ENCODE measurements at places on chromosomes 3 and 15.

- DNase-seq: peak; percentile 71
These were observed 262.2 kb downstream of the MAGI1 start for GRCh38 chr3:65776494-65776893.

DNA sequence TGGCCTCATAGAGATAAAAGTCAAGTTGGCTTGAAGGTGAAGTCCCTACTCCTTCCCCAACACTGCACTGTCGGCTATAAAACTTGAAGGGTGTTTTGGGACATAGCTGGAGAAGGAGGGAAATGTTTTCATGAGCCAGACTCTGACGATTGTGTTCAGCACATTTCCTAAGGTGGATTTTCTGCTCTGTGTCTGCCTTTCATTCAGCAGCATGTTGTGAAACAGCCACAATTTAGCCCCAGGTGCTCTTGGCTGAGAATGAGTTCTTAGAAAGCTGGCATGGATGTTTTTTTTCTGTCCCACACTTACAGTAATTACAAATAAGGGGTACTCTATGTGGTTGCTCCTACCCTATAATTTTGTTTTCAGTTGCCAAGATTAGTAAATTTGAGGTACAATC, 492.4 kb downstream of the MCTP2 start:
- DNase-seq: no peak

DNA sequence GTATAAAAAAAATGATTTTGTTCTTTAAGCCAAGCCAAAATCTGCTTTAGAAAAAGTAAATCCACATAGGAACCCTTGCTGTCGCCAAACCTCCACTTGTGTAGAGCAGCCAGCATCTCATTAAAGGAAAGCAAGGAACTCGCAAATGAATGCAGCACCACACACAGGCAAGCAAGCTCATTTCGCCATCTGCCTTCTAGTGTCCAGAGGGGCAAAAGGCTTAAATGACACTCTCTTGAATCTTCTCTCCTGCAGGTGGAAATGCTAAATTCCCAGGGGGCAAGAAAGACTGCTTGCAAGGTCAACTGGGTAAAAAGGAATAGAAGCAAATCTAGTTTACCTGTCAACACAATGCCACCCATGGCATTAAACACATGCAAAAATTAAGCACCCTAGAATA, 2.4 kb downstream of the MB21D2 start:
- peak; percentile 75 for DNase-seq

- no peak for DNase-seq
These were observed 805.8 kb downstream of the PLOD2 start for GRCh38 chr3:145355206-145355605.

- no peak for DNase-seq
These were observed 101.3 kb upstream of the SLCO3A1 start for GRCh38 chr15:91752081-91752785.

GRCh38 chr3:25780618-25781017, 2.6 kb downstream of the NGLY1 start:
- DNase-seq: no peak

- no peak for DNase-seq
These were observed 6.7 kb downstream of the ZIC1 start for GRCh38 chr3:147415874-147416273.

DNA sequence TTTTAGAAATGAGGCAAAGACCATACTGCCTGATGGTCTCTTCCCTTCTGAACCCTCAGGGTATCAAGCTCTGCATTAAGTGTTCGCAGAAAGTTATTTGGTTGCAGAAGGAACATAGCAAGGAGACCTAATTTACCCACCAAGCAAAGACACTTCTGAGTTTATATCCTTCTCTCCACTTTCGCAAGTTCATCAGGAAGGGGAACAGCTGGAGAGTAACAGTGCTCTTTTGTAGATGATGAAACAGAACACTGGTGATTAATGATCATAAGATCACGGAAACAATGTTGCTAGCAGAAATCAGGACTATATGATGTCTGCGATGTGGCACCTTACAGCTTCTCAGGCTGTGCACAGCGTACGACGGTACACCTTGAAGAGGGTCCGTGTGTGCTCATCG, 62.1 kb downstream of the NCEH1 start:
- DNase-seq: no peak

DNA sequence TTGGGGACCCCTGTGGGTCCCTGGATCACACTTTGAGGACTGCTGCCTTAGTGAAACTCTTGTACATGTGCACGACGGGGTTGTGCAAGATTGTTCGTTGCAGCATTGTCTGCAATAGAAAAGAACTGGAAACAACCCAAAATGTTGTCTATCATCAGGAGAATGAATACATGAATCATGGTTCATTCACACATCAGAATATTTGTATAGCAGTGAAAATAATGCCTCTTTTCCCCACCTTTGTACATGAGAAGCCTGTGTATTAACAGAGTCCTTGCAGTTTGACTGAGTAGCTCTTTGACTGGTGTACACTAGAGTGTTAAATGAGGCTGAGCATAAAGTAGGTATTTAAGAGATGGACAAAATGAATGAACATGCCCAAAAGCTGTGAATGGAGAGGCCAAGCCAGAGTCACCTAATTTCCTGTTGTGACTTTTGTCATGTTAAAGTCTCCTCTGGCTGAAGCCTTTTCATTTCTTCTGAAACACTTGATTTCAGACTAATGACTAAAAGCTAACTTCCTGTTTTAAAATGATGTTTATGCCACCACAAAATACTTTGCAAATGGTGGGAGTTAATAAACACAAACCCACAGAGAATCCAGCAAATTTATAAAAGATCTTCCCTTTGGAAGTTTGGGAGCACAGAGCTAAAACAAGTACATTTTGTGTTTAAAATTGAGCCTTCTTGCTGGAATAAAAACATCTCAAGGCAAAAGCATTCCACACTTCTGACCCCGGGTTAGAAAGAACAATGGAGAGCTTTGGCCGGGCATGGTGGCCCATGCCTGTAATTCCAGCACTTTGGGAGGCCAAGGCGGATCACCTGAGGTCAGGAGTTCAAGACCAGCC, 20.6 kb upstream of the USP3 start:
- DNase-seq: no peak

DNA sequence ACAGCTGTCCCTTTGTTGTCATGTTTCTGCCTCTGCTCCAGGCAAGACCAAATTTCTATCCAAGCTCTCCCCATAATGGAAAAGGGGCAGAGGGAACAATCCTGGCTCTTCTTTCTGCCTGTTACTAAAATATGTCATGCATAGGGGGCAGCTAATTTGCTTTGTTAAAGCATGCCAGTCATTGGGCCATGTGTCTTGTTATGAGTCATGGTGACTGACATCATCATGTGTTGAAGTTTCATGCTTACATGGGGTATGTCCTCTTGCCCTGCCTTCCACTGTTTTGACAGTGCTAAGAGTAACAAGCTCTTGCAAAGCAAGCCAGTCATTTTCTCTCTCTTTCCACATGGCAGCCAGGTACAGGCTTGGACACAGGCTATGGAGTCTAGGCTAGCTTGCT, 268.9 kb downstream of the GABRB3 start:
- DNase-seq: no peak

DNA sequence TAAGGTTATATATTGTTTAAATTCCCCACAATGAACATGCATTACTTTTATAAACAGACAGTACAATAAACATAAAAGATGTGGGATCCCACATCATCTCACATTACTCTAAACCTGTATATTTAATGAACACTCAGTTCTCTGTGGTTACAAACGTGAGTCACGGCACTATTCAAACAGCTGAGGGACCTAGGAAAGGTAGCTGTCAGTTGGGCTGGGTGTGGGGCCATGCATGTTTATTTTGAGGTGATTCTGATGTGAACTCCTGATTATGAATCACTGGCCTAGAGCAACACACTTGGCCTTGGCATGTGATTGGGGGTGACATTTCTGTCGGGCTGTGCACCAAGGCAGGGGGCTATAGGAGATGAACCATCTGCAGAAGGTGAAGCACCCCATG, 147.6 kb upstream of the HACD2 start:
- DNase-seq: peak; percentile 83

DNA sequence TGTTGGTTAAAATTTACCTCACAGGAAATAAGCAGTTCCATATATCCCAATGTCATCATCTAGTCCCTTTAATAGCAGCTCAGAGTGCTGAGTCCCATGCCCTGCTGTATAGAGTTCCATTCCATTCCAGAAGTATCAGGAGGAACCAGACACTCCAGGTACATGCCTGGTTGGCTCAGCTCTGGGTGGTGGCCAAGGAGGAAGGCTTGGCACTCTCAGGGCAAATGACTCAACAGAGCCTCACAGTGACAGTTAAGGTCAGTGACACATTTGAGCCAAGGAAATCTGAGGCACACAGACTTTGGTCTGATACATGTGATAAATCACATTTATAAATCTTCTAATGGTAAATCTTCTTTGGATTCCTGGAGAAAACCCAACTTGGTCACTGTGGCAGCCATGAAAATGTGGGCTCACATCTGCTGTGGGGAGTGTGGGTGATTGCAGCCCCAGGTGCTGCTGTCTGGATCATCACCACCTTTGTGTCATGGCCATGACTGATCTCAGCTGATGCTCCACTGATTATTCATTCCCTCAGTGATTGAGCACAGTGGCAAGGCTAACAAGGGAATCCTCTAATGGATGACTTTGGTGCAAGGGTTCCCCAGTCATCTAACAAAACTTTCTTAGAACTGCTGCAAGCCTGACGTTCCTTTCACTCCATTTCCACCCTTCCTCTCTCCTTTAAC, 9.3 kb downstream of the HHLA2 start:
- no peak for DNase-seq

DNA sequence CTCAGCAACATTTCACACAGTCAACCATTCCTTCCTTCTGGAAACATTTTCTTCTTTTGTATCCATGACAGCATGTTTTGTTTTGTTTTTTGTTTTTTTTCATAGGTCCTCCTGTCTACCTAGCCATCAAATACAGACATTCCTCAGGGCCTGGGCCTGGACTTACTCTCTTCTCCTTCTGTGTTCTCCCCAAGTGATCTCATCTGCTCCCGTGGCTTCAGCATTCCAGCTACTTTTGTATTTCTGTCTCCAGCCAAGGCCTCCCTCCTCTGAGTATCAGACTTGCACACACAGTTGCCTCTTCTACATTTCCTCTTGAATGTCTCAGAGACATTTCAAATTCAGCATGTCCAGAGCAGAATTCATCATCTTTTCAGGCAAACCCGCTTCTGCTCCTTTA, 82.4 kb downstream of the HCN4 start:
- no peak for DNase-seq

DNA sequence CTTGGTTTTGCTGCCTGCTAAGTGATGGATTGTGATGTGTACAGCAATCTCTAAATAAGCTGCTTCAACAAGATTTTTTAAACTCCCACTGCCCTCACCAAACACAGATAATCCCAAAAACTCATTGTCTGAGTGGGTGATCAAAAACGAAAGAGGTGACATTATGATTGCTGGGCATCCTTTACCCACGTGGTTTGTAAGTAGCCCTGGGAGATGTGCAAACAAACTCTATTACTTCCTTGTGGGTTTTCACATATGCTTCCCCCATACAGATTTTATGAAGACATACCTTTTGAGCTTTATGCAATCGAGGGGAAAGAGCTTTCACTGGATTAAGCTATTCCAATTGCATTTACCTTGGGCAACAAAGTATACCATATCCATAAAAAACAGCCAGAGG, 1000.4 kb downstream of the FHIT start:
- no peak for DNase-seq

- DNase-seq: no peak
These were observed 93.7 kb downstream of the CACNA1D start for GRCh38 chr3:53588122-53588521.

GRCh38 chr3:39135170-39135805, 18.1 kb downstream of the CSRNP1 start:
- no peak for DNase-seq

DNA sequence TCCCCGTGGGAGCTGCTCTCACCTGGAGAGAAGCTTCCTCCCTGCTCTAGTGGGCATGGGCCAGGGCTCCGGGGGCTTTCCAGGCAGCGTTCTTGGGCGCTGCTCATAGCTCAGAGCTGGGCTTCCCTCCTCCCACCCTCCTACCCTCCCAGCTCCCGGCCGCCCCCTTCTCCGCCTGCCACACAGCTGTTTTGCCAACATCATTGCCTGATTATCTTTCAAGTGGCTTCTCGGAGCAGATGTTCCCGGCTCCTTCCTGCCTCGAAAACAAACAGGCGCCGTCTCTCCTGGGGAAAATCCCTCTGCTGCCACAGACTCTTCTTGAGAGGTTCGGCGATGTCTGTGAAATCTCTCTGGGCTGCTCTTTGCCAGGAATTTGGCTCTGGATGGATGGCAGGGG, 195.6 kb downstream of the RPLP1 start:
- no peak for DNase-seq

- DNase-seq: no peak
These were observed 5.8 kb downstream of the KLHL25 start for GRCh38 chr15:85788771-85789495.

DNA sequence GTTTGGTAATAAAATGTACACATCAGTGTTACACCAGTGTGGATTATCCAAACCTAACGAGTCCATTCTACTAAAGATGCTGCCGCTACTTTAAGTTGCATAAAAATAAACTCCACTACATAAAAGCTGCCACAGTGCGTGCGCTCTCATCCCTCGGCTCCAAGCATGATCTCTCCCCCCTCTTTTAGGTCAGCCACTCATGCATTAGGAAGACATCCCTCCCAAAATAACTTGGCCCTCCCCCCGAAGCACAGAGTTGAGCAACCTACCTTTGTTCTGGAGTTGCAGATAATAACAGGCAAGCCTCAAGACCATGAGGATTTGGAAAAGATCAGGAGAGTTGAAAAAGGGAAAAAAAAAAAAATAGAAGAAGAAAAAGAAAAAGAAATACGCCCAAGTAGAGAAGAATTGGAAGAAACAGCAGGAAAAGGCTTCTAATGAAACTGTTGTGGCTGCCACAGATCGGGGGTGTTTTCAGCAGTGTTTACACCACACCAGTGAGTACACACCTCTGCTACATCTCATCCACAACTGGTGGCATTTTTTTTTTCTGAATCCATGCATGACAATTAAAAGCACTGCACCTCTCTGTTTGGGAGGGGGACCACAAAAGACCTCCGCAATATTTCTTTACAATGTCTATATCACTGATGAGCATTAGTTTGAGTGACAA, 339.2 kb downstream of the FOXP1 start:
- no peak for DNase-seq

DNA sequence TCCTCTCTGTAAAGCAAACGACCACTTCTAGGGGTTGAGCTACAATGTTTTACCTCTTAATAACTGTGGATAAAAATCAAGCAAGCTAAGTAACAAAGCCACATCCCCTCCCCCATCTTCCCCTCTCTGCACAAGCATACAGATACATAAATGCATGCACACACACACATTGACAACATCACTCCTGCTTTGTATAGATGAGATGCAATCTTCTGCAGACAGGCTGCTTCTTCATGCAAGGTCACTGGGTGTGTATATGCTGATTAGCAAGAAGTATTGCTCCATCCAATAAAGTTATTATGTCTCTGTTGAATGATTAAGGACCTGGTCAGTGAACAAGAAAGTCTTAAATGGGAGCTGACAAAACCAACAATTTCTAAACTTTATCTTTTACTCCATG, 8.8 kb upstream of the ATP11B start:
- DNase-seq: no peak
